ENCODE measurements at places on chromosomes 1 and 21.

DNA sequence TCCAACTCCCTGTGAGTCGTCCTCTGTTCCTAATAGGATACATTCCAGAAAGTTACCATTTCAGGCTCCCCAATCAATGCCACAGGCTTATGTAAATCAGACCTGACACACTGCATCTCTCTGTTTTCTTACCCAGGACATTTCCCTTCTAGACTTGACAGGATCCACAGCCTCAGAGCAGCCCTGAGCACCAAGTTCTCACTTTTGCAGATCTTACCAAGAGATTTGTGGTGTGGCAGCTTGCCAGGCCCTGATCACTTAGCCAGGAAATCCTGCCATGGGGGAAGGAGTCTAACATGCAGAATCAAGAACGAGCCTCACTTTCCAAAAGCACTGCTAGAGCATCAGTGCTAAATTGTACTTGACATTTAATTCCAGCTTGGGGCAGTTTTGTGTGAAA is 202.9 kb downstream of the TBX15 start:
- DNase-seq, result no peak

DNA sequence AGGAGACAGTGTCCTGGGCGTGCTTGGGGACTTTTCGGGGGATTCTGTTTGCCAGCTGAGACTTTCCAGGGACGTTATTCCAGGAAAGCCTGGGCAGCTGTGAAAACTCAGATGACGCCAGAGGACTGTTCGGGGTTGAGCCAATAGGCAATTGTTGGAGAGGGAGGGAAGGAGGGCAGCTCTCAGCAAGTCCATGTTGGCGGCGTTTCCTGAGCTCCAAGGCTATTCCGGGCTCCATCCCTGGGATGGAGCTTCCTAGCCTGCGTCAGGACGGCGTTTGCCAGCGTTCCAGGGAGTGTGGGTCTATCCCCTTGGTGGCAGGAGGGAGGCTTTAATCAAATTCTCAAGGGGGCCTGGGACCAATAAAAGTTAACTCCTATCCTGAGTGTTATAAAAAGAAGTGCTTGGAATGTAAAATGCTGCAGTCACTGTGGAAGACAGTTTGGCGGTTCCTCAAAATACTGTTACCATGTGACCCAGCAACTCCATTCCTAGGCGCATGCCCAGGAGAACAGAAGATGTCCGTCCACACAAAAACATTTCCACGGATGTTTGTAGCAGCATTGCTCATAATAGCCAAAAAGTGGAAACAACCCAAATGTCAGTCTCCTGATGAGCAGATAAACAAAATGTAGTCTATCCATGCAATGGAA is 15.2 kb downstream of the SLC27A3 start:
- DNase-seq, result no peak

GRCh38 chr1:238252033-238252802 is 361.5 kb upstream of the ZP4 start:
- peak; percentile 2 for DNase-seq

DNA sequence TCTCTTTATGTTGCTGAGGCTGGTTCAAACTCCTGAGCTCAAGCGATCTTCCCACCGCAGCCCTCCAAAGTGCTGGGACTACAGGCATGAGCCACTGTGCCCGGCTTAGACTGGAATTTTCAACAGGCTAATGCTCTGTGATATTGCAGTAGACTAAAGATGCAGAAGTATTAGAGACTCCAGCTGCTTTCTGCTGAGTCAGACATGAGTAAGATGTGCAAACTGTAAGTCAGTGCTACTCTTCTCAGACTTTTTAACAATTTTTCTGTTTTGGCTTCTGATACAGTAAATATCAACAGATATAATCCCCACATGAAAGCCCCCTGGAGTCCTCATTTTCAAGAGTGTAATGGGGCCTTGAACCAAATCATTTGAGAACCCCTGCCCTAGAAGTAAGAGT is 29.3 kb upstream of the NLRP3 start:
- DNase-seq, result no peak

- DNase-seq, result no peak
Measured at GRCh38 chr1:115829947-115830346, 11.0 kb downstream of the NHLH2 start.

DNA sequence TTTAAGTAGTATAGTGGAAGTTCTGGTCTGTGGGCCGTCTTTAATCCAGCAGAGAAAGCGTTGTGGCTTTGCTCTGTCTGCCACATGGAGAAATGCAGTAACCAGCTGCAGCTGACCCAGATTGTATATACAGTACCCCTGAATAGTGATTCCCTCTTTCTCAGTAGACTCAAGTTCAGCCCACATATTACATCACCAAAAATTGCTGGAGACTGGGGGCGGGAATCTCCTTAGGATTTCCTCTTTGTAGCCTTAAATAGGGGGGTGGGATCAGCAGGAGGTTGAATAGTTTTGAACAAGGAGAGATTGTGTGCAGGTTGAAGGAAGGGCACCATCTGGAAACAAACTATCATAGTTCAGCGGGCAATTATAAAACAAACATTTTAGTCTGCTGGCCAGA is at the start of gene ANGPTL1:
Gene ANGPTL1, minus strand, starts transcription at position 134 of the 400 bp plus-strand sequence. CDS start 5,301 bp downstream, outside the sequence.
- no peak for DNase-seq

DNA sequence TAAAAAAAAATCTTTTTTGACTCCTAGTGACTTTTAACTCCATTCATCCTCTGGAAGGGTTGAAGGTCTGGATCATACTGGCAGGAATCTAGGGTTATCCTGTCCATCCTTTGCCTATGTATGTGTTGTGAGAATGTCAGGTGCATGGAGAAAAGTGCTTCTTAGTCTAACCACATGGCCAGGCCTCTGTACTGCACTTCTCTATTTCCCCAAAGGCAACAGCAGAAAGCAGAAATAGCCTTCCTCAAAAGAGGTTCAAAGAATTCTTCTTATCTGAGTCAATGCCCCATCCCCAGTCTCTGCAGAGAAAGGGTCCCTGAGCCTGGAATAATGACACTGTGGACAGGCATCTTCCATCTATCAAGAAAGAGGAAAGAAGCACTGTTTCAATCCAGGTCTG is 85.7 kb upstream of the CD34 start:
- no peak for DNase-seq

DNA sequence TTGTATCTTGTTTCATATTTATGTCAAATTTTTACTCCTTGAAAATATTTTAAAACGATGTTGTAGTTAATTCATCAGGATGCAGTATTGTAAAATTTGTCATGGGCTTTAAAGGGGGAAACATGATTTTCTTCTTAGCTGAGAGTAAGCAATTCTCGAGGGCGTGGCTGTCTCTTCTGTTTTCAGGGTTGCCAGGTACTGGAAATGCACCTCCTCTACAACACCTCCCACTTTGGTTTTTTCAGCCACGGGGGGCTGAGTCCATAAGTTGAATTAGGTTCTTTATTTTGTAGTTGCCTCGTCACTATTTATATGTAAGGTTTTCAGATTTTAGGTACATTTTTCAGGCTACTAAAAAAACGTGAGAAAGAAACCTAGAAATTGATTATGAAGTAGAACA is 64.0 kb downstream of the PRDM2 start:
- DNase-seq, result no peak

GRCh38 chr1:55654171-55654570 is 439.0 kb upstream of the USP24 start:
- no peak for DNase-seq

- DNase-seq, result no peak
Measured at GRCh38 chr1:54546651-54547401, 1.2 kb upstream of the ACOT11 start.

GRCh38 chr1:162191396-162192305 is 122.2 kb downstream of the NOS1AP start:
- no peak for DNase-seq

DNA sequence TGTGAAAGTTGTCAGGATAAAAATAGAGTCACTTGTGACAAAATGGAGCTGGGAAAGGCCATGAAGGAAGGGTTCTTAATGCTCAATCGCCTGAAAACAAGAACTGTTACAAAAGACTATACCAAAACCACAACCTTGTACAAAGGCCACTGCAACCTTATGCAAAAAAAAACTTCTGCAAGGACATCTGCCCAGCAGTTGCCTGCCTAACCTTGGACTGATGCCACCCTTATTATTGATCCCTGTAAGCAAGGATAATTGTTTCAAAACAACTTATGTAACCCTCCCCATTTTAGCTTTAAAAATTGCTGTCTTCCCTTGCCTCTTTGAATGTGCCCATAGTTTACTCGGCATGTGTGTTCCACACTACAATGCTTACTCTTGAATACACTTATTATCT is 5.7 kb downstream of the ALG14 start:
- DNase-seq, result no peak

- DNase-seq, result peak; percentile 48
Measured at GRCh38 chr1:89454845-89455521, 69.6 kb upstream of the LRRC8B start.

DNA sequence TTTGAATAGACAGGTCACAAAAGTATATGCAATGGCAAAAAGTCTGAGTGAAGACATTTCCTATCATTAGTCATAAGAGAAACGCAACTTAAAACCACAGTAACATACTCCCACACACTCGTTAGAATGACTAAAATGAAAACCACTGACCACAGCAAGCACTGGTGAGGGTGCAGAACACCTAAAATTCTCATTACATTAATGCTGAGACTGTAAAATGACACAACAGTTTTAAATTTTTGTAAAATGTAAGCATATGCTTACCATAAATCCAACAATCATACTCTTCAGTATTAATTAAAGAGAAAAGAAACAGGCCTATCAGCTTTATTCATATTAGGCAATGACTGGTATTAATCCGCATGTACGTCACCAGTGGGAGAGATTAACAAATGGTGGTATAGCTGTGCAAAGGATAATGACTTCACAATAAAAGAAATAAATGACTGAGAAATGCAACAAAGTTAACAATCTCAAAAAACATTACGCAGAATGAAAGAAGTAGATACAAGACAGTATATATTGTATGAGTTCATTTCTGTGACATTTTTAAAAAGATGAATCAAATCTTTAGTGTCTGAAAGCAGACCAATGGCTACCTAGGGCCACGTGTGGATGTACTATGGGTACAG is 253.5 kb downstream of the AKT3 start:
- no peak for DNase-seq

GRCh38 chr1:19436716-19437476 is 48.4 kb downstream of the CAPZB start:
- DNase-seq, result no peak

DNA sequence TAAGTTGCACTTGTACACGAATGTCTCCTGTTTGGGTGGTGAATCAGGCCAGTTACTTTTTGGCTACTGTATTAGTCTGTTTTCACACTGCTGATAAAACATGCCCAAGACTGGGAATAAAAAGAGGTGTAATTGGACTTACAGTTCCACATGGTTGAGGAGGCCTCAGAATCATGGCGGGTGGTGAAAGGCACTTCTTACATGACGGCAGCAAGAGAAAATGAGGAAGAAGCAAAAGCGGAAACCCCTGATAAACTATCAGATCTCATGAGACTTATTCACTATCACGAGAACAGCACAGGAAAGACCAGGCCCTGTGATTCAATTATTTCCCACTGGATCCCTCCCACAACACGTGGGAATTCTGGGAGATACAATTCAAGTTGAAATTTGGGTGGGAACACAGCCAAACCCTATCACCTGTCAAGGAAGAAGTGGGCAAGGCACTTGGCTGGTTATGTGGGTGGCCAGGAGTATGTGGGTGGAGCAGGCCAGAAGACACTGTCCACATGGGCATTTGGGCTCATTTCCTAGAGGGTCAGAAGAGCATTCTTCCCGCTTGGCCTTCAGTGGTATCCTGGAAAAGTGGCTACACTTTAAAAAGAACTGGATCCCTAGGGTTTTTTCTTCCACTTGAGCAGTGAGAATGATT is 228.8 kb downstream of the HHAT start:
- DNase-seq, result no peak

DNA sequence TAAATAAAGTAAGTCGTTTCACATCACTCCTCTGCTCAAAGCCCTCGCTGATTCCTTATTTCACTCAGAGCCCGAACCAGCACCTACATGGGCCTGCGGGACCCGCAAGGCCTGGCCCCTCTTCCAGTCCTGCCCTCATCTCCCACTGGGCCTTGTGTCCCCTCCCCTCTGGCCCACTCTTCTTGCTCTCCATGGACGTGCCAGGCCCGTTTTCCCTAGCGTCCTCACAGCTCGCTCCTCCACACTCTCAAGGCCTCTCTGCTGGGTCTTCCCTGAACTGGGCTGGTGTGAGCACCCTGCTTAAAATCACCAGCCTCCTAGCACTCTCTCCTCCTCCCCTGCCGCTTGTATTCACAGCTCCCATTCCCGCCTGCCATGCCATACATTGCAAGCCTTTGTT is 237.9 kb downstream of the FOXD2 start:
- no peak for DNase-seq

DNA sequence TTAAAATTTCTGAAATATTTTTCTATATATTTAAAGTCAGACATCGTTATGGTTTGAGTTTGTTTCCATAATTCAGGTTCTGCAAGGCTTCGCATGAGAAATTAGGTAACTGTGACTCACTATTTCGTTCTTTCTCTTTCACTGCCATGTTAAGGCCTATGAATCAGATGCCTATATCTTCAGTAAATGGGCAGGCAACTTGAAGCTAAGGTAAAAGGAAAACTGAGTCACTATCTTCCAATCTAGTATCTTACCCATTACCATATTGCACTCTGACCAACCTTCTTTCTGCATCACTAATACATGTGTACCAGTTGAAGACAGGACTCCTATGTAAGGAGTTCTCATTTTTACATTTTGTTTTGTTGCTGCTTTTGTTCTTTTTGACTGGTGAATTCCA is 37.8 kb downstream of the PYHIN1 start:
- DNase-seq, result no peak

GRCh38 chr1:22282364-22282995 is 139.6 kb upstream of the WNT4 start:
- DNase-seq, result no peak

DNA sequence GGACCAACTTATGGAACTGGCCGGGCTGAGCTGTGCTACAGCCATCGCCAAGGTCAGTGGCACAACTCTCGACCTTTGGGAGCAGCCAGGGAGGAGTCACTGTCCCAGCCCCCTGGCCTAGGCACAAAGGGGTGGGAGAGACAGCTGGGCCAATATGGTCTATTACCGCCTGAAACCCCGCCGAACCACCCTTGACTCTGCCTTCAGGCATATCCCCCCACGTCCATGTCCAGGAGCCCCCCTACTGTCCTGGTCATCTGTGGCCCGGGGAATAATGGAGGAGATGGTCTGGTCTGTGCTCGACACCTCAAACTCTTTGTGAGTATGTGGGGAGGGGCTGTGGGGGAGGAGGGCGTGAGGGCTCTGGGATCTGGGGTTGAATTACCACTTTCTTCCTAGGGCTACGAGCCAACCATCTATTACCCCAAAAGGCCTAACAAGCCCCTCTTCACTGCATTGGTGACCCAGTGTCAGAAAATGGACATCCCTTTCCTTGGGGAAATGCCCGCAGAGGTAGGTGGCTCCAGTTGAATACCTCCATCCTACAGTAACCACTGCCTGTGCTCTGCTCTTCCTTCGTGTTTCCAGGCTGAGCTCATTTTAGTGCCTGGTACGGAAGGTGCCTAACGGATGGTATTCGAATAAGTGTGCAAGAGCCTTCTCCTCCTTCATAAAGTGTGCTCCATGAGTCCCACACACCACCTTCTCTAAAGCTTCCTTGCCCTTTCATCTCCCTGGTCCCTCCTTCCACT is 758 bp downstream of the NAXE start:
- DNase-seq, result no peak

DNA sequence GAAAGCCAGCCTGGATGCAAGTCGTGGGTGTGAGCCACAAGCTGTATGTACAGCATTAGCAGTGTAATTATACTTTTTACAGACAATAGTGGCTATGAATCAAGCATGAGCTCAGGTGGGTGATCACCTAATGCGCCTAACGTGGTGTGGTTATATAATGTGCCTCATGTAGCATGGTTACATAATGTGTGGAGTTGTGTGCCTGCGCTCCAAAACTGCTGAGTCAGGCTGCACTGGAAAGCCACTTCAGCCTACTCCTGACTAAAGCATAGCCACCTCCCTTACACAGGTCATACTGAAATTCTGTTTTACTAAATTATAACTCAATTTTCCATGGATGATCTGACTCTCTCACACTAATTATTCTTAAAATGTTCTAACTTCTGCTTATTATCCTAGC is 69.8 kb downstream of the KCNT2 start:
- no peak for DNase-seq
